Neural progenitor cell (in vitro differentiated cells): ENCODE measurements at places on chromosomes 4 and X. TPM values are rescaled to one million over a fixed set of nuclear protein-coding genes. Genes with fewer than 3 reads are reported as not detected.

BST1 gene
- 0.45 and 1.2 TPM in 2 replicates for total RNA-seq

SPANXA1 gene
- total RNA-seq = not detected in 2 replicates

THAP9 gene
- total RNA-seq = 41.3 and 78.7 TPM in 2 replicates

DNA sequence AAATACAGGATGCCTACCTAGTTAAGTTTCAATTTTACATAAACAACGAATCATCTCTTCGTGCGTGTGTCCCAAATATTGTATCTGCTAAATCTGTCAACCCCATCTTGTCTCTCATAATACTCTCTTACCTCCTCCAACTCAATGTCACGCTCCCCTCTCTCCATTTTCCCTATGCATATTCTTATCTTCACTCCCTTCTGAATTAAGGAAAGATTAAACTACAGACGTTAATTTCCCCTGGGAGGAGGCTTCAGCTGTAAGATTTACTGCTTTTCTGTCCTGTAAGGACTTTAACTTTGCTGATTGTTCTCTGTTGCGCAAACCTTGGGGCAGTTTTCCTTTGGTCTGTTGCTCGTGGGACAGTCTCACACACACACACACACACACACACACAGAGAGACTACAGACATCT, 455 bp upstream of the ABCB7 start:
- no peak for DNase-seq

ARMCX4 gene
- total RNA-seq = 8.8 and 14.1 TPM in 2 replicates

FAM149A gene
- total RNA-seq = 4.6 and 10.4 TPM in 2 replicates

DNA sequence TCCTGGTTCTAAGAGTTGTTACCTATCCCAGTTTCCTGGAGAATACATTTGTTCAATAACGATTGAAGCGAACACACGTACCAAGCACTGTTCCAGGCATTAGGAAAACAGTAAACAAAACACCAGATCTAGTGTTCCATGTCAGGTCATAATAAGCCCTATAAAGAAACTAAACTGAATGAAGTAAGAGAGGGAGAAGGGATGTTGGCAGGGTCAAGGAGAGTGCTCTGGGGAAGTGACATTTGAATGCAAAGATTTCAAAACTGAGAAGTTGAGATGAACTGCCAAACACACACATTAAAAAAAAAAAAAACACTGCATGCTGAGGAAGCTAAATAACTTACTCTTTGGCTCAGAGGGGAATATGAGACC, 14.4 kb upstream of the ENAM start:
- no peak for DNase-seq

GRCh38 chr4:100981447-100982204, 365.7 kb downstream of the PPP3CA start:
- DNase-seq = no peak

FRG2 gene
- not detected in 2 replicates for total RNA-seq

DNA sequence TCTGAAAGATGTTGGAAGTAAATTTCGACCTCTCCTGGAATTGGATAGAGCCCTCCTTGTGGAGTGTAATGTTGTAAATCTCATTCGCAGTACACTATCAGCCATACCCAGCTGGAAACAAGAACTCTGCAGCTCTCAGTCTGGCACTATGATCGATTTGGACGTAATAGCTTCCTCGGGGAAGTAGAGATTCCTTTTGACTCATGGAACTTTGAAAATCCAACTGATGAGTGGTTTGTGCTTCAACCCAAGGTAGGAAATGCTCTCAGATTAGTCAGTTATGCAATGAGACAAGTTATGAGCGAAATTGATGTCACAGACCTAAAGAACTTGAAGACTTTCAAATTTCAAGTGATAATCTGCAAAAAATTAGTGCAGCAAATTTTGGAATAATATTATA, 103.9 kb downstream of the SYTL5 start:
- no peak for DNase-seq

GUCY2F gene
- total RNA-seq = 0.06 and 0.07 TPM in 2 replicates

DNA sequence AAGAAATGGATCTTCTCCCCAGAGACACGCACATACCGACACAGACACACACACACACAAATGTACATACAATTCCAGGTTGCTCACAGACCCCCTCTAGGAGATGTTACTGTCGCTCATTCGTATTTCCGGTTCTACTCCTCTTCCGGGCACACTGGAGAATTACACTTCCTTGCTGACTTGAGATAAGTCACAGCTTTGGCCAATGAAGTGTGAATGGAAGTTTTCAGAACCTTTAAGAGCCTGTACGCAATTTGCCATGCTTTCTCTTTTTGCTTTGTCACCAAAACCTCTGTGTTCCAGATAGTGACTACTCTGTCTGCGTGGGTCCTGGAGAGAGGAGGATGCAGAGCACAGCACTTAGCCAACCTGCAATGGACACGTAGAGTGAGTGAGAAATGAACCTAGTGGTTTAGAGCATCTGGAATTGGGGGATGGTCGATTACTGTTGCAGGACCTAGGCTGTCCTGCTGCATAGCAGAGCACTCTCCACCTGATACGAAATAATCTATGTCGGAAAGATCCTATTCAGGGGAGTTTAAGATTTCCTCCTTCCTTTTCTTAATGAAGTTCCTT, 239.5 kb upstream of the TET2 start:
- no peak for DNase-seq

- peak; percentile 60 for DNase-seq
These were observed 221.6 kb upstream of the SPANXN4 start for GRCh38 chrX:142804085-142804484.

GRCh38 chrX:126551306-126551705, 1.3 kb downstream of the DCAF12L1 start:
- no peak for DNase-seq

DNA sequence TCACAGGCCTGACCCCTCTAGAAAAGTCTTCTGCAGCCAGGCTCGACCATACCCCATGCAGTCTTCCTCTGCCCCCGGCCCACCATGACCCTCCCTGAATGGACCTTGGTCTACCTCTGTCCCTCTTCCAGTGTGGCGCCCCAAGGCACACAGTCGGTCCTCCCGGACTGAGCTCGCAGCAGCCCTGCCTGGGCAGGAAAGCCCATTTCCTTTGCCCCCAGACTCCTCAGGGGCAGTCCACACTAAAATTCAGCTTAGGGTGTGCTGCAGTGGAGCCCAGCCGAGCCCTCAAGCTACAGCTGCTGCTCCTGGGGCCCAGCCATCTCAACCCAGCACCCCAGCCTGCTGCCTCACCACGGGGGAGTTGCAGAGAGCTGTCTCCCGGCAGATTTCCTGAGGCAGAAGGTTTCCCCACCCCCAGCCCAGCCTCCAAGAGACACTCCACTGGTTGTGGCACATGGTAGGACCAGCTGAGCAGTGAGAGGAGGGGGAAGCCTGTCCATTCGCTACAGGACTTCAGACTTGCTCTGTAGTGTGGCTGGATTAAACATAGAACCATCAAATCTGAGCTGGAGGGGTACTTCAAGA, 37.5 kb upstream of the IQSEC2 start:
- no peak for DNase-seq

DNA sequence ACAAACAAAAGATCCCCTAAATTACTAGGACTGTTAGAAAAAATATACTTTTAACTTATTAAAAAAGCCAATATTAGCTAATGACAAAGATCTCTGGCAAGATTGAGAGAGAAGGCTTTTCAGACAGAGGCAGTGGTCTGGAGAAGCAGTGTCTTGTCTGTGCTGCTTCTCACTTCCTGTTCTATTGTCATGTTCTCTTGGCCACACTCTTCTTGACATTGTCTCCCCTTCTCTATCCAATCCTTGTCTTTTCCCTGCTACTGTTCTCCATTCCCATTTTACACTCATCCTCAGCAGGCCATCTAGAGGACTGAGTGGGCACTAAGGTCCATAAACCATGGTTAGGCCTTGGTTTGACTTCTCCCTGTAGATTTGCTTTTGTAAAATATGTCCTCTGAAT, 14.0 kb upstream of the TAPT1 start:
- DNase-seq = no peak
